IPS DF 6.9 (cell line): ENCODE measurements at places on chromosomes 5 and 9.

- no peaks in the 10 kb centered on the region for H3K27me3 ChIP-seq
- DNase-seq: no peak
- H3K4me3 ChIP-seq: no peak overlapping the region
- H3K4me1 ChIP-seq: no peaks in the 10 kb centered on the region
- no peak overlapping the region for H3K27ac ChIP-seq
- no peaks in the 10 kb centered on the region for H3K36me3 ChIP-seq
Observed at GRCh38 chr9:127092041-127092608, 30.3 kb downstream of the ANGPTL2 start.

DNA sequence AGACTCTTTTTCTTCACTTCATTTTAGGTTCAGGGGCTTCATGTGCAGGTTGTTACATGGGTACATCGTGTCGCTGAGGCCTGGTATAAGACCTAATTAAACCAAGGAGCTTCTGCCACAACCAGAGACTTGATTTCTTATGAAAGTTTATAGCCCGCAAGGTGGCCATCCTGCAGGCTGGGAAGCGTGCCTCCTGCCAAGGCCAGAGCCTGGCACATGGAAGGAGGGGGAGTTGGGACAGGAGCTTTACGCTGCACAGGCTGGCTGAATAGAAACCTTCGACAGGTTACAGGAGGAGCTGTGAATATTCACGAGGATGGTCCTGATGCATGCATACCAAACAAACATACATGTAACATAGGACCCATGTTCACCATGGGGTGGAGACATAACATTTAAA lies 50.1 kb upstream of the SIMC1 start:
- no peak overlapping the region for H3K27ac ChIP-seq
- DNase-seq: no peak
- no peaks in the 10 kb centered on the region for H3K27me3 ChIP-seq
- no peaks in the 10 kb centered on the region for H3K4me1 ChIP-seq
- no peak overlapping the region for H3K4me3 ChIP-seq

GRCh38 chr5:120327180-120327579 lies 136.9 kb upstream of the PRR16 start:
- no peaks in the 10 kb centered on the region for H3K4me1 ChIP-seq
- no peaks in the 10 kb centered on the region for H3K36me3 ChIP-seq
- DNase-seq: no peak

DNA sequence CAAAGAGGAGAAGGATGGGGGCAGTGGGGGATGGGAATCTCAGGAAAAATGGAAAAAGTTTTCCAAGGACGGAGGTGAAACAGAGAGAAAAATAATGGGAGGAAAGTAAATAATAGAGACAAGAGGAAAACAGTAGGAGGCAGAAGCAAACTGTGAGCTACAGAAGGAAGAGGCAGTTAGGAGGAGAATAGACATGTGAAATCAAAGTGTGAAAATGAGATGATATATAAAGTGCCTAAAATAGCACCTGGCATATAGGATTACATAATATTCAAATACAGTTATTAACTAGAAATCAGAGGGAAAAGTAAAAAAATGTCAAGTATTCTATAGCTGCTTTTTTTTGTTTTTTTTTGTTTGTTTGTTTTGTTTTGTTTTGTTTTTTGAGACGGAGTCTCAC lies 44.0 kb upstream of the PLIN2 start:
- H3K27ac ChIP-seq: no peak overlapping the region
- no peaks in the 10 kb centered on the region for H3K36me3 ChIP-seq
- no peaks in the 10 kb centered on the region for H3K27me3 ChIP-seq
- H3K4me1 ChIP-seq: no peaks in the 10 kb centered on the region
- H3K4me3 ChIP-seq: no peak overlapping the region
